Stimulated activated CD4-positive, alpha-beta T cell treated with anti-CD3 and anti-CD28 coated beads, Interleukin-2, amount 100 ng/mL, for 4 hours (primary cell): ENCODE measurements at places on chromosomes 3 and 15.

DNA sequence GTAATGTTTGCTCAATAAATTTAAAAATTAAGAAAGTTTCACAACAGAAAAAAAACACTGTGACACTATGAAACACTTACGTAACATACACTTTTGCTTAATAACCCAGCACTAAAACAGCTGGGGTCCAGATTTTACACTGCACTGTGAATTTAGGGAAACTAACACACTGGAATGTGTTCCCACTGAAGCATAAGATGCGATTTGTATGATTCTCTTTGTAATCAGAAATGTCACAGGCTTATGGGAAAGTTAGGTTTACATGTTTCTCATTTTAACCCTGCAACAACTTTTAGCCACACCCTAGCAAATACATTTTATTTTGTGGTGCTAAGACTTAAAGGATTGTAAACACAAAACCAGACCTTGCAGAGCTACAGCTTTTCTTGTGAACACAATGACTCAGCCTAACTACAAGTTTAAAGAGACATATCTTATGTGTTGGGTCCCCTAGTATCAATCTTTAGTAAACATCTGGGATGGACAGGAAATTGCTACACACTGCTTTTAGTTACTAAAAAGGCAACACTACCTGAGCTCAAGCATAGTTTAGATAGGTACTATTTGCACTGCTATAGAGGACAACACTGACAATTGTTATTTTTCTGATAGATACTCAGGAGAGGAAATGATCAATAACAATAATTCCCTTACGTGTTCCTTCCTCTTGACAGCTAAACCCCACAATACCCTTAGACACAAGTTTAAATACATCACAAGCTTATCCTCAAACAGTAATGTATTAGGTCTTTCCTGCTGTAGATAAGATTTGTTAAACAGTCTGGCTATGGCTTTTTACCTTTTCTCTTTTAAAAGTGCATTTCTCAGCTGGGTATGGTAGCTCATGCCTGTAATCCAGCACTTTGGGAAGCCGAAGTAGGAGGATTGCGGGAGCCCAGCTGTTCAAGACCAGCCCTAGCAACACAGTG is 3.8 kb downstream of the PLD1 start:
- DNase-seq, result no peak

- no peak for DNase-seq
These were observed 131.9 kb upstream of the STRIT1 start for GRCh38 chr3:155425396-155425795.

DNA sequence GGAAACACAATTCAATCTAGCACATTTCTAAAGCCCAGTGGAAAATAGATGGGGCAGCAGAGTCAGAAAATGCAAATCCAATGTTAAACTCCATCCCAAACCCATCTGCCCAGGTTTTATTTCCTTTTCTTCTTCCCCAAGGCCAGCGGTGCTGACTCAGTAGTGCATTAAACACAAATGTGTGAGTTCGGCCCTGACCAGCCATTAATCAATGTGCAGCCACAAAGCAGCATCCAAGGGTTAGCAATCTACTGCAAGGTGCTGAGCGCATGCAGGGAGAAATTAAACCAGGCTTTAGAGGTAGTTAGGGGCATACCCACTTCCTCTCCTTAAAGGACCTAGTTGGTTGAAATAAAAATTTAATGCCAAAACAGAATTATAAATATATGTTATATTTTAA is 583.3 kb upstream of the PPP2R3A start:
- no peak for DNase-seq

- DNase-seq, result no peak
These were observed 128.3 kb upstream of the SAMMSON start for GRCh38 chr3:69871251-69871650.
